NCI-H1092 treated with DMSO at 0.1 percent for 48 hours (cell line): ENCODE measurements at places on chromosomes 2 and 18.

DNA sequence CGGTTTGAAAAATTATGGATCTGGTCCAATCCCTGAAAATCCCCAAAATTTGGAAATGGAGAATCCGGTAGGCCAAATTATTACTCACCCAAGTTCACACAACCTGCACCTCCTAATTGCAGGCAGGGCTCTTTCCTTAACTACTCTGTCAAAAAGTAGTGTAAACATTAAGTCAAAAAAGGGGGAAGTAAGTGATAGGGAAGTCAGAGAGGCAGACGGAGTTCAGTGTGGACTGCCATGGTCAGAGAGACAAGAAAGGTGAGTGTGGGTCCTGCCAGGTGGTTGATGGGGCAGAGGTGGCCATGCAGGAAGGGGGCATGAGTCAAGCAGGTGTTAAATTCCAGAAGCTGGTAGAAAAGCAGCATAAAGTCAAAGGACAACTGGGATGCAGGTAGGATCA is 104.7 kb upstream of the STPG4 start:
- DNase-seq: no peak

DNA sequence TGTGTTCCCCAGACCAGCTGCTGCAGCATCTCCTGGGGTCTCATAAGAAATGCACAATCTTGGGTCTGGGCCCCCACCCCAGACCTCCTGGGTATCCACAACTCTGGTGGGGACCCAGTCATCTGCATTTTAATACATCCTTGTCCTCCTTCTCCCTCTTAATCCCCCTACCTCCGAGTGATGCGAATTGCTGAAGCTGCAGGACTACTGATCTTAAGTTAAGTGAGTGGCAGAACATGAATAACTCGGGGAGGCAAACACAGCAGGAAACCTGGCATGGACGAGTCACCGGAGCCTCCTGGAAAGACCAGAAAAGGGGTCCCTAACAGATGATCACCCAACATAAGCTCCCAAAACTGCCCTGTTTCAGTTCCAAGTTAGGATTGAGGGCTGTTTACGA is 283.2 kb upstream of the MGAT5 start:
- DNase-seq: no peak

GRCh38 chr18:34779112-34779511 is 69.0 kb downstream of the DTNA start:
- no peak for DNase-seq

DNA sequence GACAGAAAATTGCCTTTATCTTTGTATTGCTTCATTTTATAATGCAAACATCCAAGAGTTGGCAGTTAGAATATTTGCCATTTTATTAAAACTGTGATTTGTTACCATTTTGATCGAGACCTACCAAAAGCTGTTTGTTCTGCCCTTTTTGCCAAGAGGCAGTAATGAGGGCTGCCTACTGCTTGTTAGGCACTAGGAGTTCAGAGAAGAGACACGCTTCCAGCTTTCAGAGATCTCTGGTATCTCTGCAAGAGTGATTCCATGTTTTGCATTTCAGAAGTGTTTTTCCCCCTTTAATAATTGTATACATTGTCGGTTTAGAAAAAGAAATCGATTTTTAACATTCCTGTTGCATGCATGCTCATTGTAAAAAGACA is 628 bp downstream of the MRPL30 start:
- no peak for DNase-seq

GRCh38 chr2:104873689-104874054 is 19.8 kb downstream of the POU3F3 start:
- no peak for DNase-seq

- peak; percentile 30 for DNase-seq
Observed at GRCh38 chr2:223633656-223634055, 31.5 kb upstream of the SCG2 start.

DNA sequence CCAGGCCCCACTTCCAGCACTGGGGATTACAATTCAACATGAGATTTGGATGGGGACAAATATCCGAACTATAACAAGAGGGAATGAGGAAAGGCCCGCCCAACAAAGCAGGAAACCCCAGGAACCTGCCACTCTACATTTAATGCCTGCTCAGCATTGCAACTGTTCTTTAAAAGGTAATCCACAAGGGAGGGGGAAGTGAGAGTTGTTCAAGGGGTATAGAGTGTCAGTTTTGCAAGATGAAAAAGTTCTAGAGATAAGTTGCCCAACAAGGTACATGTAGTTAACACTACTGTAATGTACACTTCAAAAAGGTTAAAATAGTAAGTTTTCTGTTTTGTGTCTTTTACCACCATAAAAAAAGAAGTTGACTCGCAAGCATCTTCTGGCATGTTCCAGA is 137.6 kb downstream of the MBD2 start:
- DNase-seq: no peak

GRCh38 chr2:38301340-38301968 is 75.6 kb downstream of the ATL2 start:
- no peak for DNase-seq

GRCh38 chr18:13521418-13521817 is 204.9 kb downstream of the FAM210A start:
- DNase-seq: no peak

GRCh38 chr18:7921938-7922587 is 354.9 kb downstream of the PTPRM start:
- DNase-seq: no peak

DNA sequence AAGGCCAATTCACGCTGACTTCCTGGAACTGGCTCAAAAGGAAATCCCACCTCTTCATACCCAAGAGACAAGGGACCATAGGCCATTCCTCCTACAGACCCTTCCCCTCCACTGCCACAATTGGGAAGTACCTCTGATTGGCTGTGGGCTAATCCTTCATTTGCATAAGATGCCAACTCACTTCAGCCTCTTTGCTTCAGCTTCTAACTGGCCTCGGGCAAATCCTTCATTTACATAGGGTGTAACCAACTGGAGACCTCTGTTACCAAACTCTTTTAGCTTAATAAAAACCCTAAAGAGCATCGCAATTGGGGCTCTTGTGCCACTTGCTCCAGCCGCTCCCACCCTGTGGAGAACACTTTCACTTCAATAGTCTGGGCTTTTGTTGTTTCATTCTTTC is 38.2 kb downstream of the MC2R start:
- no peak for DNase-seq

DNA sequence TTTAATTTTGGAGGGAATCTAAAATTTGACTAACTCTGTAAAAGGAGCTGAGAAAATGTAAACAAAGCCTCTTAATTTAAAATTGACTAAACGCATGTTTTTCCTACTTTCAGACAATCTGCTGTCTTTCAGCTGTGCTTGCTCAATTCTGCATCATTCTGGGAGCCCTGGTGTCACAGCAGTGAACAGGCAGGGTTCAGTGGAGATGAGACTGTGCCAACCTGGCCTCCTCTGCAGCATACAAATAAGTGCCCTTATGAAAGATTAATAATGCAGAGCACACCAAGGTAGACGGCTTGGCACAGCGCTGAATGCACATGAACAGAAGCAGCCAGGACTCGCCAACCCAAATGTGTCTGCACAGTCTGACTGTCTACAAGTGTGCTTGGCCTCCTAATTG is 222.0 kb upstream of the CHAC2 start:
- DNase-seq: peak; percentile 46

DNA sequence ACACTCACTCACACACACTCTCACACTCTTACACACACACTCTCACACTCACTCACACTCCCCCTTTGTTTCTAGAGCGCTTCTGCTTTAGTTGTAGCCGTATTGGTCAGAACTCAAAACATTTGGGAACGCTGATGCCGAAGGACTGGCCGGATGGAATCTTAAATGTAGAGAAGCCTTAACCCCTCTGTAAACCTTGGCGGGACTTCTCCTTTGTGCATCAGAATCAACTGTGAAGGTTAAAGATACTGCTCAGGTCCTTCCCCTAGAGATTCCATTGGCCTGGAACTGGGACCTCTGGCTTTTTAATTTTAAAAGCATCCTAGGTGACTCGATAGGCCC is 18.3 kb downstream of the SH3BP4 start:
- DNase-seq: no peak

GRCh38 chr2:129801575-129801974 is 177.9 kb upstream of the RAB6C start:
- DNase-seq: peak; percentile 26

- DNase-seq: no peak
Observed at GRCh38 chr2:22124003-22124402, 1000.2 kb downstream of the TDRD15 start.

DNA sequence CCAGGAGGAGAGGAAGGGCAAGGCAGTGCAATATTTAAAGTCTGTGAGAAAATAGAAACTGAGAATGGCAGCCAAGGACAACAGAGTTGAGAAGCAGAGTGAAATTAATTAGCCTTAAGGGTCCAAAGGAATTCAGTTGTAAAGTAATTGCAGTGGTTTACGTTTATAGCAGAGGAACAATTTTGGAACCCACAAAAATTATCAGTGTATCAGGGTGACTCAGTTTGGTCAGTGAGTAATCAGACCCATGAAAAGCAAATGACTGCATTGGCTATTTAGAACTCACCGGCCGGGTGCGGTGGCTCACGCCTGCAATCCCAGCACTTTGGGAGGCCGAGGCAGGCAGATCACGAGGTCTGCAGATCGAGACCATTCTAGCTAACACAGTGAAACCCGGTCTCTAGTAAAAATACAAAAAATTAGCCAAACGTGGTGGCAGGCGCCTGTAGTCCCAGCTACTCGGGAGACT is 245.8 kb upstream of the SLC39A10 start:
- no peak for DNase-seq

GRCh38 chr2:147172493-147173188 is 672.2 kb upstream of the ACVR2A start:
- no peak for DNase-seq

DNA sequence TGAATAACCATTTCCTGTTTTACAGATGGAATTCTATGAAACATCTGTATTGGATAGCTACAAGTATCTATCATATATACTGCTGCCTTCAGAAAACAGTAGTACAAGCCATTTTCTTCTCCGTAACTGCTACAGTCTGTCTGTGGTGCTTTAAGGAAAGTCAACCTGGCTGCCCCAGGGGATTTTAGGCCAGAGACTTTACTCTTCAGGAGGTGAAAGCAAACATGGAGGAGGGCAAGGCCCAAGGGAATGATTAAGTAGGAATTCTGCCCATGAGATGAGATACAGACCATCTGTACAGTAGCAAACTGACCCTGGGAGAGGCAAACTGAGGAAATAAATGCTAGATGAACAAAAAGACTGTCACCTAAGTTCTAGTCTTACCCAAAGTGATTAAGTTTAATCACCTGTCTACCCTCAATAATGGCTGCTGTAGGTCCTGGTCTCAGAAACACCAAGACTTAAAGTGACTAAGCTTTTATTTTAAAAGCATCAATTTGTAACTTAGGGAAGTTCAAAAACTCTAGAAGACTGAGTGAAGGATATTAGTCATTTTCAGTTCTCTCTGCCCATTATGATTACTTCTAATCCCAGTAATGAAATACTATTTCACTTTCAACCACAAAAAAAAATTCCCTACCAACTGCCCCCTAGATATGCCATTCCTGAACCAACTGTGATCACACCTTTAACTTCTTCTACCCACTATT is 14.8 kb downstream of the MBD2 start:
- DNase-seq: no peak

GRCh38 chr2:214069254-214069653 is 341.6 kb upstream of the VWC2L start:
- no peak for DNase-seq

DNA sequence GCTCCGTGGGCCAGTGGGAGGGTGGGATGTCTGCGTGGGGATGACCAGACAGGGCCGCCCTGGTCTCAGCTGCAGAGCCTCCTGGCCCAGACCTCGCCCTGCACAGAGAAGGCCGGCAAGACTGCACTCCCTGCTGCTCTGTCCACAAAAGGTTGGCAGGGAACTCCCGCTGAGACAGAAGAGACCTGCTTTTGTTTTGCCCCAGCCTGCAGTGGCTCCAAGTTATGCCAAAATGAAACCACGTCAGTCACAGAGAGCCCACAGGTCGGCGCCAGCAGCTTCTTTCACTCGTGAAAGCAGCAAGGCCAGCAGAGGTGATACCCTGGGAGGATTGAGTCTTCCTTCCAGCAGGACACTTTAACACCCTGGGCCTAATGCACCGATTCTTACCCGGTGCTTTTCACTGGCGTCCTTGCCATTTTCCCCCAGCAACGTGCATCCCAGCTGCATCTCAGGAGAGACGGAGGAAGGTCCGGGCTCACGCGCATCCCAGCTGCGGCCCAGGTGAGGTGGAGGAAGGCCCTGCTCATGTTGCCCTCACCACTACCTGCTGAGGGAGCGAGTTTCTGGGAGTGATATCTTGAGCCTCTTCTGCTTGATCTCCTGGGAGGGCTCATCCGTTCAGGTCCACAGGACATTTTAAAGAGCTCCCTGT is 22.1 kb upstream of the CTDP1 start:
- DNase-seq: peak; percentile 49

DNA sequence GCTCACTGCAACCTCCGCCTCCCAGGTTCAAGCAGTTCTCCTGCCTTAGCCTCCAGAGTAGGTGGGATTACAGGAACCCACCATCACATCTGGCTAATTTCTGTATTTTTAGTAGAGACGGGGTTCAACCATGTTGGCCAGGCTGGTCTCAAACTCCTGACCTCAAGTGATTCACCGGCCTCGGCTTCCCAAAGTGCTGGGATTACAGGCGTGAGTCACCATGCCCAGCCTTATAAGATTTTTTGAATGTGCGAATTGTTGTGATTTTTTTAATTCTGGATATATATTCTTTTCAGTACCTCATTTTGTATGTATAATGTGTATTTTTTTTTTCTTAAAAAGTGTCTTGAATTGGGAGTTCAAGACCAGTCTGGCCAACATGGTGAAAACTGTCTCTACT is 42.0 kb upstream of the CCDC150 start:
- DNase-seq: no peak

- no peak for DNase-seq
Observed at GRCh38 chr2:65991381-65992197, 443.3 kb upstream of the MEIS1 start.

DNA sequence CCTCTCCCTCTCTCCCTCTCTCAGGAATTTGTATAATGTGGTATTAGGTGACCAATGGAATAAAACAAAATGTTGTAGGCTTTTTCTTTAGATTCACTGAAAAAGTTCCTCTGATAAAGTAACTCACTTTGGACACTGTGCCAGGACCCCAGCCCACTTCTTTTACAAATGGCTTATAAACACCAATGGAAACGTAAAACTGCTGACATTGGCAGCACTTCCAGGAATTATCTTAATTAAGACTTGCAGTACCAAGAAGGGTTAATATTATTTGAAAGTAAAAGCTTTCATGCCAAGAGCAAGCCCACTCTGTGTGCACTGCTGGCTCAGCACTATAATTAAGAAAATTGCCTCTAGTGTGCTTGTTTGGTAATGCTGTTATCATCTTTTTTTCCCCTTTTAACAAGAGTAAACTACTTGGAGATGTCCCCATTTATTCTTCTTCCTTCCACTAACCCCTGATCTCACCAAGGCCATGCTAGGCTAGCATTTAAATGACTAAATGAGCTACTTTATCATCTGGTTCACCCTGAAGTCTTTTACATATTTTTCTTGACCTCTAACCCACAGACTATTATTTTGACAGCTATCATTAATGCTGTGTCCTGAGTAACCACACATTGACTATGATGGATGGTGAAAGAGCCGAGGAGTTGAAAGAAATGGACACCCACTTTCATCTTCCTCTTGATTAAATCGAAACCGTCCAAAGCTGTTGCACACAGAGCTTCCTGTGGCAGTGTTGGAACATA is 232.2 kb upstream of the ETAA1 start:
- no peak for DNase-seq

- DNase-seq: no peak
Observed at GRCh38 chr2:25894135-25894830, 16.0 kb upstream of the ASXL2 start.

GRCh38 chr2:14635391-14635871 is 2.9 kb downstream of the LRATD1 start:
- DNase-seq: peak; percentile 76
